Activated T-helper 1 cell treated with anti-CD3 and anti-CD28 coated beads, Interleukin-2, amount 50 U/mL, for 16 hours (primary cell): ENCODE measurements at places on chromosomes 1 and 21.

GRCh38 chr1:168772428-168773060, 43.5 kb upstream of the DPT start:
- DNase-seq = no peak

DNA sequence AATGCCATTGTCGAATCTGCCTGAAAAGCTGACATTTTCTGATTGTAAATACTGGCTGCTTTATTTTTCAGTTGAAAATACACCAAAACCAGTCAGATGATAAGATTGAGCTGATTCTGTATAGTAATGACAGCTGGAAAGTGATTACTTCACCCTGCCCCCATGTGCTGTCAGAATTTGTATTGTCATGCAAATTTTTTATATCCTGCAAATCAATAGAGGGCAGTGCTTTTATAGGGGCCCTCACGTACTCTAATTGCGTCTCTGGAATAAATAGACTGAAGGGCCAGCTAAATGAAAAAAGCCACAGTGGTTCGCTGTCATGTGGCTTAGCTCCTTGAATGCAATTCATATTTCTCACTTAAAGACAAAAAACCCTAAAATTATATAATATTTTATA, 208.6 kb downstream of the LHX8 start:
- no peak for DNase-seq

GRCh38 chr1:16386454-16387113, 19.5 kb downstream of the SZRD1 start:
- no peak for DNase-seq

GRCh38 chr1:31663622-31664452, 19.2 kb upstream of the PEF1 start:
- DNase-seq = peak; percentile 29

- DNase-seq = no peak
Measured at GRCh38 chr1:5264476-5264875, 610.1 kb downstream of the AJAP1 start.

- no peak for DNase-seq
Measured at GRCh38 chr1:175303201-175303707, 110.7 kb upstream of the KIAA0040 start.

GRCh38 chr1:32924881-32925344, 23.7 kb upstream of the TMEM54 start:
- no peak for DNase-seq

DNA sequence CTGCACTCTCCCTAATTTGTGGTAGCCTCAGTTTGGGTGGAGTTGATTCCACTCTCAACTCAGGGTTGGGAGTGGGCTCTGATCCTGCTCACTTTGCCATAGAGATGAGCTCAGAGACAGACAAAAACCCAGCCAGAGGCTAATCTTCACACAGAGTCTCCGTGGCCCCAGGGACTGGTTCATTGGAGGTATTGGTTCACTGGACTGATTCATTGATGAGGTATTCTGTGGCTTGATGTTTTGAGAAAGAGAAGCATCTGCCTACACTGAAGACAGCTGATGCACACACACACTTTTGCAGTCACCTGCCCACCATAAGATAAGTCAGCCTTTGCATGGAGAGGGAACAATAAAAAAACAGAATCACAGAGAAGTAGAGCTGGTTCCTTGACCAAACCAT, 183.8 kb downstream of the AJAP1 start:
- DNase-seq = no peak

- DNase-seq = no peak
Measured at GRCh38 chr1:236642763-236643162, 38.4 kb upstream of the HEATR1 start.

- no peak for DNase-seq
Measured at GRCh38 chr1:98084188-98084587, 163.4 kb upstream of the DPYD start.

- no peak for DNase-seq
Measured at GRCh38 chr1:230120921-230121381, 53.9 kb downstream of the GALNT2 start.
